ENCODE measurements at places on chromosomes 5 and 9.

- DNase-seq, result no peak
Measured at GRCh38 chr5:152505442-152506042, 100.5 kb upstream of the NMUR2 start.

DNA sequence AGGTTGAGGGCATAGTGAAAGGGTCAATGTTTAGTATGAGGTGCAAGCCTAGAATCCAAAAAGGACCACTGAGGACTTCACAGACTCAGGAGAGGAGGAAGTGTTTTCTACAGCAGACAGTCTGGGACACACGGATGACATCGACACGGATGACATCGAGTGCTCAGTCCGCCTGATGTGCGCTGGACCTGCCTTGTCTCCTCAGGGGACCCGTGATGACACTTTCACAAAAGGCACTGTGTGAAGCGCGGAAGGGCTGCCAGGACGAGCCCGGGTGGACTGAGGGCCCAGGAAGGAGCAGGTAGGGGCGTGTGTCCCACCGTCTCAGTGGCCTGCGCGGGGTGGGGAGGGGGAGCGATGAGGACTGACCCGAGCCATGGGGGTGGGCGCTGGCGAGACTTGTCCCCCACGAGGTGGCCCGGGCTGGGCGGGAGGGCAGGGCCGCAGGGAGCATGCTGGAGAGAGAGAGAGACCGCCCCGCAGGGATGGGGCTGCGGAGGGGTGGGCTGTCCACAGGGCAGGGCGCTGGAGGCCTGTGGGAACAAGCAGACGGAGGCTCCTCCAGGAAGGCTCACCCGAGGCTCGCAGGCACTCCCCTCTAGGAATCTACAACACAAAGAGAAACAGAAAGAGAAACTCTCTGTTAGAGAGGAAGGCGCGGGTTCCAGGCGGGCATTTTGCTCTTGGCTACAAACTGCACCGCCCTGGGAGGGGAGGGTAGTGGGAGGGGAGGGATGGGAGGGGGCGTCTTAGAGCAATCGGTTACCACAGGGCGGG is 54.9 kb downstream of the USP20 start:
- no peak for DNase-seq

GRCh38 chr9:36415822-36416525 is 15.9 kb upstream of the RNF38 start:
- DNase-seq, result no peak

GRCh38 chr5:150188146-150188842 is 1.6 kb upstream of the SLC6A7 start:
- no peak for DNase-seq

GRCh38 chr5:52987711-52988331 is 1.3 kb upstream of the ITGA2 start:
- DNase-seq, result no peak

GRCh38 chr5:134003817-134004625 is 754 bp downstream of the VDAC1 start:
- DNase-seq, result peak; percentile 95

DNA sequence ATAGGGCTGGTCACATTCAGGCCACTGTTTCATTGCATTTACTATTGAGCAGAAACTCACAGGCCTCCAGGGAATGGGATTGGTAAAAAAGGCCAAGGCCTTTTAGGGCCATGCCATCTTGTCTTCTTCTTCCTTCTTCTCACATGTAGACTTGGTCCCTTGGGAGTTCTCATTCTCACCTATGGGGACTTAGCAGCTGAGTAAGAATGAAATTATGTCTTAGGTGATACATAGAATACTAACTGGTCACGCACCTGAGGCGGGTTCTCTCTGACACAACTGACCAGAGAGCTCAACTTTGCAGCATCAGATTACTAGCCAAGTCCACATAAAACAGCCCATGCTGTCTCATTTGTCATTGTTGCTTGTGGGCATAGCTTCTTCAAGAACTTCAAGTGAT is 641.8 kb downstream of the EFNA5 start:
- DNase-seq, result no peak

- no peak for DNase-seq
Measured at GRCh38 chr5:122169350-122170103, 40.2 kb downstream of the ZNF474 start.

- no peak for DNase-seq
Measured at GRCh38 chr9:101999441-101999840, 261.0 kb upstream of the GRIN3A start.

DNA sequence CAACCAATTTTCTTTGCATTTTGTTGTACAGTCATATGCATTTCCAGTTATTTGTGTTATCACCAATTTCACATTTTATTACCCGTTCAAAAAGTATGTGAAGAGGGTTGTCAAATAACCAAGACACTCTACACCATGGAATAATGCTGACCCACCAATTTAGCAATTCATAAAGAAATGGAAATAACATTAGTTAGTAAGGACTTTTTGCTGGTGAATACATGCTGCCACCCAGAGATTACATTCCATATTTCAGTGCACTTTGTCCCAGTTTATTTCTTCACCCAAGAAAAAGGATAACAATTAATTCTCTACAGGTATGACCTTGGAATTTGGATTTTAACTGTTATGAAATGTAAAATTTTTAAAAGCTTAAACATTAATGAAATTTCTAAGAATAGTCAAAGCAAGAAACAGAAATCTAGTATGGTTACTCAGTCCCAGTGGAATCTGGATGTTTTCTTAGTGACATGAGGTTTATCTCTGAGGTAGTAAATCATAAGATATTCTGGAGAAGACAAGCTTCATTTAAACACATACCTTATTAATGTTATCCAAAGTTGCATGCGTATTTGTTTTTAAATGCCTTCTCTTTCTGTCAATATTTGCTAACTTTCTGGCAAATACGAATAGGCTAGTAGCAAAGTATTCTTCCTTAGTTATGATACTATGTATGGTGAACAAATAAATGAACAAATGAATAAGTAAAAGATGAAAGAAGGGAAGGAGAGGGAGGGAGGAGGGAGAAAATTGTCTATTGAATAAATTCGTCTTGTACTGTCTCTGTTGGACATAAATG is 100.6 kb downstream of the CETN3 start:
- DNase-seq, result no peak

DNA sequence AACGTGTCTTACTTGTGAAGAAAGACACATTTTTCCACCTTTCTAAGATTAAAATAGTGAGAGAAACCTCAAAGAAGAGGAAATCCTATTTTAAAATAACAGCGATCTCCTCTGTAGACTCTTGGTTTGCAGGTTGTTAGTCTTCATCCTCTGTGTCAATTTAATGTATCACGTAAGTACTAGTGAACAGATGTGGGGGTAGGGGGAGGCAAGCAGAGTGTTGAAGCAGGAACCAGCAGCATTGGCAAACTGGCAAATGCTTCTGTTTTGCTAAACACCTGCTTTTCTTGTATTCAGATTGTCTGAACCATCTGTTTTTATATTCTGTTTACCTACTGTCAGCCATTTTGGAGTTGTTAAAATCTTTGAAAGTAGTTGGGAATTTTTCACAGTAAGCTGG is 159.3 kb upstream of the TLX3 start:
- DNase-seq, result no peak

GRCh38 chr5:135221187-135221473 is 177.9 kb downstream of the MACROH2A1 start:
- DNase-seq, result no peak

GRCh38 chr5:103513701-103514100 is 48.9 kb downstream of the NUDT12 start:
- peak; percentile 15 for DNase-seq

GRCh38 chr9:136996361-136997292 is at the start of gene CLIC3:
Gene CLIC3 (minus strand): TSS chr9:136996568. CDS start chr9:136996543, 25 bp downstream.
- no peak for DNase-seq

DNA sequence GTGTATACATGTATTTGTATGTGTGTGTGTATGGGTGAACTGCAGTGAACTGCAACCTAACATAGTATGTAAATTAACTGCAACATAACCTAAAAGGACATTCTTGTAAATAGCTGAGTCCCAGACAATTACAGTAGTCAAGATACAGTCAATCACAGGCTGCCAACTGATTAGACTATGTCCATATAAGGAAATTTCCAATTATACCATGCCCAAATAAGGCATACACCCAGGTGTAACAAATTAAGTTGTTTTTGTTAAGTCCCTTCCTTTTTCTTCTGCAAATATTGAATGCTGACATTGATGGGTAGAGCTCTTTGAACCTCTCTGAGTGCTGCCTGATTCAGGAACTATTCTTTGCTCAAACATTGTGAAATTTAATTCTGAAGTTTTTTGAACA is 594.6 kb upstream of the FAM174A start:
- DNase-seq, result no peak

- DNase-seq, result no peak
Measured at GRCh38 chr9:588981-589380, 252.5 kb upstream of the DMRT1 start.

DNA sequence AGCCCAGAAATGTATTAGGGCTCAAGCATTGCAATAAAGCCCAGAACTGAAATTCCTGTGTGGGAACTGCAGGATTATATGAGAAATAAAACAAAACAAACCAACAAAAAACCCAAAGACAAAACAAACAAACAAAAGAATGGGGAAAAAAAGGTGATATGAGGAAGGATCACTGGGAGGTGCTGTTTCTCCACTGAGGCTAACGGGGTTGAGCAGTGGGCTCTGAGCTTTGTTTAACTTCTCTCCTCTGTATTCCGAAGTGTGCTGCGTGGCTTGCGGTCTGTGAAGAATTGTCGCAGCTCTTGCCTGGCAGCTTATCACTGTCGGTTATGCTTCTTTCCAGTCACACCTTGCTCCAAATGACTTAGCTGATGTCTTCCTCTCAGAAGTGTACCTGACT is 106.3 kb downstream of the TENT4A start:
- DNase-seq, result no peak

DNA sequence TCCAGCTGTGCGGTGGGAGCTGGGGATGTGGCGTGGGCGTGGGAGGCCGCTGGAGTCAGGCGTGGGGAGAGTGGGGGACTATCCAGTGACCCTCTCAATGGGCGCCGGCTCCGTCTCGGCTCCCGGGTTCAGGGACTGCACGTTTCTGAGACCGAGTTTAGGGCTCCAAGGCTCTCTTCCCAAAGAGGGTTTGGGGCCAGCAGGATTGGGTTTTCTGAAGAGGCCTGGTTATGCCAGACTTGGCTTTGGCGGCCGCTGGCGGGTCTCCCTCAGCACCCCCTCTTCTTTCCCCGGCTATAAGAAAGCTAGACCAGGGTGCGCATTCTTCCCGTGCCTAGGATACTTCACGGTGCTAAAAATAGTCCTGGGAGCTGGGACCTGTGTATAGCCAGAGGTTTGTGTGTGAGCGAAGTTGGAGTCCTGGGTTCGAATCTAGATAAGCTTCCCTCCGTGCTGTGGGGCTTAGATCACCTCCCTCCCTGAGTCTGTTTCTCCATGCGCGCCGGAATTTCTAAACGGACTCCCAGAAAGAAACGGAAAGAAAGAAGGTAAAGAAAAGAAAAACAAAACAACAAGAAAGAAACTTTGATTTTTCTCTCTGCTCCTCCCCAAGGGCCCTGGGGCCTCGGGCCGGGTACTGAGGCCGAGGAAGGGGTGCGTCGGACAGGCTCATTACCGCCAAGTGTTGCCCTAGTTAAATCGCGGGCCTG is 5.0 kb downstream of the HAND1 start:
- peak; percentile 67 for DNase-seq

- no peak for DNase-seq
Measured at GRCh38 chr9:116058421-116058820, 95.2 kb upstream of the PAPPA start.

- no peak for DNase-seq
Measured at GRCh38 chr5:131773805-131774204, 23.0 kb downstream of the FNIP1 start.

DNA sequence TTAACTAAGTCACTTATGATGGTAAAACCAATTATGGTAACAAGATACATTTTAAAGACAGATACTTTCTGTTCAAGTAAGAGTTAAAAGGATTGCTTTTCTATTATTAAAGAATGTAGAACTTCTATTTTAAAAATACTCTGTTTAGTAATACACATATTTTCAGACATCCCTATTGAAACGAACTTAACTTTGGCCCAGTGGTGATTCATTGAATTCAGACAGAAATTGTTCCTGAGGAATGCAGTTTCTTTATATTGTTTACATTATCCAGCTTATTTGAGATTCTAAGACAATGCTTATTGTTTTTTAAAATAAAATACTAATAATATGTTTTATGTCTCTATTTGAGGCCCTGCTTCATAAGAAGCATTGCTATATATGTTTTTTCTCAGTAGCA is 816.4 kb downstream of the SEMA5A start:
- DNase-seq, result no peak

- DNase-seq, result no peak
Measured at GRCh38 chr5:173830421-173830820, 57.7 kb upstream of the CPEB4 start.

DNA sequence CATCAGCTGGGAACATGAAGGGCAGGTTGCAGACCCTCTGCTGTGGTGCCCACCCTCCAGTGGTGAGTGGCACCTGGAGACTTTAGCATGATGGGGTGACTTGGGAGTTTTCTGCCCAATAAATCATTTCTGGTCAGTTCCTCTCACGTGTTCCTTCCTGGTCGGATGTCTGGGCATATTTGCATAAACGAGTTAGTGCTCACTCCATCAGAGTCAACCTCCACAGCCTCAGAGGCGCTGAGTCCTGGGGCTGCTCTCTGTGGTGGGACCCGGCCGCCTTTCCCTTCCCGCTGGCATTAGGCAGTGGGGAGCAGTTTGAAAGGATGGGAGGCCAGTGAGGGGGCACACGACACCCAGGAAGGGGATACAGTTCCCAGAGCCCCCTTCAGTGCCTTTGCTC is 114.0 kb upstream of the FCN2 start:
- no peak for DNase-seq

DNA sequence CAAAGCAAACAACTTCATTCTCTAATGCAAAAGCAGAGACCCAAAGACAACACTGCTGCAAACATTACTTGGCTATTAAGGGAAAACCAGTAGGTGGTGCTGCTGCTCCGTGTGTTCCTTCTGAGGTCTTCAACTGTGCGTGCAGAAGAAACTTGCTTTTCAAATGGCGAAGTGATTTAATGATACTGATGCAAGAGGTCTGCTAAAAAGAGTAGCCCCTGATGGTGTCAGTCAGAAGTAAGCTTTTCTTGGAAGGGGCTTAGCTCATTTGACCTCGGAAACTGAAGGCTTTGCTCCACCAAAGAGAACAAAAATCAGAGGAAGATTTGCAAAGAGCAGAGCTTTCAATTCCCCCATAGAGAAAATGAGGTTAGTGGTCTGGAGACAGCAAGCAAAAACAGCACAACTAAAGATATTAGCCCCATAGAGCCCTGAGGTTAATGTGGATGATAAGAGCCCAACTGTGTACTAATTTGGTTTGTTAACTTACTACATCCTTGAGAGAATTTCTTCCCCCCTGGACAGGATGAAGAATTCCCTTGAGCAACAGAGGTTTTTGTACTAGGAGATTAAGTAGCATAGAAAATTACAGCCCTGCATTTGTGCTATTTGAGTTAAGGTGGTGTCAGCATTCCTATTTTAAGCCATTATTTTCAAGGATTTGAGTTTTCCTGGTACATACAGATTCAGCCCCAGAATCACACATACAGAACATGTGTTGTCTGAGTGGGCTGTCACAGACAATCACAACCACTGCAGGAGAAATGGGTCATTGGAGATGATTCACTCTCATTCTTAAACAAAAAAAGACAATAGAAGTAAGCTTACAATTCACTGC is 153.2 kb upstream of the C9orf72 start:
- DNase-seq, result peak; percentile 58

- no peak for DNase-seq
Measured at GRCh38 chr9:17744786-17745185, 165.9 kb downstream of the SH3GL2 start.
